Cerebellum (tissue), 4 donors: ENCODE measurements at places on chromosomes 1 and 21.

DNA sequence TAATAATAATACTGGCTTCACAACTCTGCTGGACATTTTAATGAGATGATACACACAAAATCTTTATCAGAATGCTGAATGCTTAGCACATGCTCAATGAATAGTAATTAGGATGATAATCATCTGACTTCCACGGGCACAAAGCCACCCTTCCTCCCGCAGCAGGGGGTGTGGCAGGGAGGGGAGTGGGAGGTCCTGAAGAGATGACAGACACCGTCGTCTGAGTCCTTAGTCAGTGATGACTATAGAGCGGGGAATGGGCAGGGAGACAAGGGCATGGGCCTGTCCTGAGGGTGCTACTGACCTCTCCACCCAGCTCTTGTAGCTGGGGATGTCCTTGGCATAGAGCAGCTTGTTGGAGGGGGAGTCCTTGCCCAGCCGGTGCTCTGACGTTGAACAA is 117.6 kb upstream of the CD34 start:
- no peak for DNase-seq

- DNase-seq: no peak
Observed at GRCh38 chr1:232600424-232601258, 29.3 kb downstream of the SIPA1L2 start.

DNA sequence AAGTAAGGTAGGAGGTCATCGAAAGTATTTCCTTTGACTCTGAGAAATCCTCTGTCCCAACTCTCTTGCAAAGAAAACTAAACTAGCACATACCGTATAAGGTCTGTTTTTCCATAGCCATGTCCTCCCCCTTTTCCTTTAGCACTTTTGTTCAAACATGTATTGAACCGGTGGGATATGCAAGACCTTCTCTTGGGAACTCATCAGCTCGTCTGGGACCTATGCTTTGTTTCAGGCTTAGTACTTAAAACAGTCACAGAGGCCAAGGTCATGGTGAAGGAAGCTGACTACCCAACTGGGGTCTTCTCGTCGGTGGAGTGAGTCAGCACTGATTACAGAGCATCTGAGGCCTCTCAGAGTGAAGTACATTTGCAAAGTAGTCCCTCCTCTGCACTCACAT is 185.0 kb downstream of the ZBTB18 start:
- DNase-seq: no peak

- DNase-seq: no peak
Observed at GRCh38 chr21:43664358-43664757, 5.0 kb downstream of the RRP1B start.

GRCh38 chr1:240128366-240128765 is 36.7 kb downstream of the FMN2 start:
- no peak for DNase-seq

GRCh38 chr1:6056572-6056948 is 10.9 kb downstream of the KCNAB2 start:
- DNase-seq: no peak

GRCh38 chr1:170377896-170378634 is 153.9 kb upstream of the GORAB start:
- no peak for DNase-seq

DNA sequence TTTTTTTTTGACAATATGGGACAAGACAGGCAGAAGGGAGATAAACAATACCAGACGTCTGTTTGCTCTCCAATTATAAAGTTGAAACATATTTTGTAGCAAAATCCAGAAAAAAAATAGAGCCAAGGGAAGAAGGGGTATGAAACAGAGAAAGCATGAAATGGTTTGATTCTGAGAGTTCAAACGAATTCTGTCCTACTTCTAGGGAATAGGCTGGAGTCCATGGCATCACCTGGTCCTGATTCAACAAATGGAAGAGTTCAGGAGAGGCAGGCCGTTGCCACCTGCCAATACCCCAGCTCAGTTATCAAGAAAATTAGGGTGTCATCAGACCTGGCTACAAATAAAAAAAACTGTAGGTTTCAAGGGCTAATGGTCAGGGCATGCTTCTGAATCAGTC is 71.8 kb downstream of the CLSTN1 start:
- peak; percentile 54 for DNase-seq

GRCh38 chr21:29394051-29394450 is 95.3 kb downstream of the BACH1 start:
- DNase-seq: no peak

DNA sequence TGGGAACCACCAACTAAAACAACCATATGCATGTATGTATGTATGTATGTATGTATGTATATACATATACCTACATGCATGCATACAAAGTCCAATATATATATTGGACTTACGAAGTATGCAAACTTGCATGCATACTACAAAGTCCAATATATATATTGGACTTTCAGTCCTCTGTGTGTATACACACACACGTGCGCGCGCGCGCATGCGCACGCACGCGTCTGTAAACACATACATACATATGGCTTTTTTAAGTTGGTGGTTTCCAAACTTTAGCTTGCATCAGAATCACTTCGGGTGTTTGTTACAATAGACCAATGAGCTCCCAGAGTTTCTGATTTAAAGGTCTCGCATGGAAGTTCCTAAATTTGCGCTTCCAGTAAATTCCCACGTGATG is 197.5 kb upstream of the C1orf87 start:
- no peak for DNase-seq

DNA sequence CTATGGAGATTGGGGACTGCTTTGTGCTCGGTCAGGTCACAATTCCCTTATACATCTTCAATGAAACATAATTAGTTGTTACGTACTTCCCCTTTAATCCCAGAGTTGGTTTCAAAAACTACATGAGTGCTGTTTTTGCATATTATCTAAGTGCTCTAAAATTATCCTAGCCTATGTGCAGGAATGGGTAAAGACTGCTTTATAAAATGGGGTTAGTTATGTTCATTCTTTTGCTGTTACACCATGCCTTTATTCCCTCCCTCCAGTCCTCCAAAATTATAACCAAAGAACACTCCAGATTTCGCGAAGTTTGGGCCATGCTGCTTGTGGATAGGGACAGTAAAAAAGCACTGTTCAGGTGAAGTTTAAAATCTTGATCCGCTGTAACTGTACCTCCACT is 173.9 kb upstream of the SNX7 start:
- no peak for DNase-seq

- no peak for DNase-seq
Observed at GRCh38 chr1:993379-993995, 6.4 kb downstream of the HES4 start.

DNA sequence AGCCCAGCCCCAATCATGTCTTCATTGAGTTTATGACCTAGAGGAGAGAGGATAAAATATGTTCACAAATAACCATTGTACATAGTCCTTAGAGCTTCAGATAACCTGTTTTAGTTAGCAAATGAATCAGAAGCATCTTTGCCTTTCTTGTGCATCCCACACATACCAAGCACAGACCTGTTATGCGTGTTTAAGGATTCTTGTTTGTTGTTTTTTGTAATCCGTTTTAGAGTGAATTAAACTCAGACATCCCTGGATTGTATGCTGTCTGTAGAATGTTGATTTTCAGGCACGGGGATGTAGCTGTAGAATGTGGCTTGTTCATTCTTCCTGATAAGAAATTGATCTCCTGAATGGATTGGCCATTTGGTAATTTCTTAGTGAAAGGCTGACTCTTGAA is 135.8 kb downstream of the EDEM3 start:
- DNase-seq: no peak

DNA sequence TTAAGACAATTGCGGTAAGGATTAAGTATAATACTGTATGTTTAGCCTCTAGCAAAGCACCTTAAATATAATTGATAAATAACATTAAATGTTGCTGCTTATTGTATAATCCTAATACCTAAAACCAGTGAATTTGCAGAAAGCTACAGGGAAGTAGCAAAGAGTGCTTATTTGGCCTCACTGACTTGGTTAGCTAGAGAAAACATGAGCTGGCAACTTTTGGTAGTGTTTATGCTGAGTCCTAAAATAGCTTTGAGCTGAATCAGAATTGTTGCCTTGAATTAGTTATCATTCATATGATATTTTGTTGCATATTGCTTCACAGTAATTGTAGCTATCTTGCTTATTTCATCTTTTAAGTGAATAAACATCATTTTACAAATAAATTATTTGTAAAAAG is 3.5 kb downstream of the TRIM67 start:
- DNase-seq: no peak

DNA sequence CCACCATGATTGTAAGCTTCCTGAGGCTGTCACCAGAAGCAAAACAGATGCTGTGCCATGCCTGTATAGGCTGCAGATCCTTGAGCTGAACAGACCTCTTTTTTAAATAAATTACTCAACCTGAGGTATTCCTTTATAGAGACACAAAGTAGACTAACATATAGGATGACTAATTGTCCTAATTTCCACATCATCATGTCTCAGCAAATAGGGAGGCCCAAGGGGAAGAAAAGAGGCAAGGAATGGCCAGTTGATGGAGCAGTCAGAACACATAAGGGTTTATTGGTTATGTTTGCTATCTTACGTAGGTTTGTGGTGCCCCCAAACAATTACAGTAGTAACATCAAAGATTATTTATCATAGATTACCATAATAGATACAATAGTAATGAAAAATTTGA is 126.2 kb downstream of the RASAL2 start:
- no peak for DNase-seq

DNA sequence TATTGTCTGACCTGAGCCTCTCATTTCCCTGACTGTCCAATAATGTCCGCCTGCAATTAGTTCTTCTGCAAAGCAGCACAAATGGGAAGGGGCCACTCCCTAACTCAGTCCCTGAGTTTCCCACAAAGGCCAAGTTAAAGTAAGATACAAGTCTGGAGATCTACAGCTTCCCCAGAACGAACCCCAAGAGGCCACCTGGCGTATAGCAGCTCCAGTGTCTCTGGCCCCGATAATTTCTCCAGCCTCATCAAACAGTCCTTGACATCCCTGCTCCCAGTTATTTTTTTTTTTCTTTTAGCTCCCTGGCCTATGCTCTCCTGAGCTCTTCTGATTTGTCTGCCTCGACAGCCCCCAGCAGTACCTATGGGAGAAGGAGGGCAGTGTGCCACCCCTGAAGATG is 8.1 kb upstream of the ACKR1 start:
- no peak for DNase-seq

- peak; percentile 5 for DNase-seq
Observed at GRCh38 chr21:20999659-21000058, 1.4 kb downstream of the NCAM2 start.

GRCh38 chr21:33286600-33287456 is 20.7 kb downstream of the IL10RB start:
- no peak for DNase-seq

DNA sequence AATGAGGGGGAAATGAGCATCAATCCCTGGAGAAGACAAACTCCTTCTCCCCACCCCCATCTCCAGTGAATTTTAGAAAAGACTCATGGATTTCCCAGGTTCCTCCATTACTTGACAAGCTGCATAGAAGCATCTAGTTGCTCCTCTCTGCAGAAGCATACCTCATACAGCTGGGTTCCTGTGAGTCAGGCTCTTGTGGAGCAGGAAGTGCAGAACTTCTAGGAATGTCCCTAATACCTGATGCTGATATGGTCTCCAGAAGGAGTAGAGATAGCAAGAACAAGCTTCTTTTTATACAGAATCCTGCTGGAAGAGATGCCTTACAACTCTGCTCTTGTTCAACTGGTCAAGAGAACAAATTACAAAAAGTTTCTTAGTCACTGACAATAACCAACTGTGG is 105.5 kb downstream of the TNR start:
- DNase-seq: no peak

- no peak for DNase-seq
Observed at GRCh38 chr1:56417646-56418045, 161.7 kb downstream of the PLPP3 start.

DNA sequence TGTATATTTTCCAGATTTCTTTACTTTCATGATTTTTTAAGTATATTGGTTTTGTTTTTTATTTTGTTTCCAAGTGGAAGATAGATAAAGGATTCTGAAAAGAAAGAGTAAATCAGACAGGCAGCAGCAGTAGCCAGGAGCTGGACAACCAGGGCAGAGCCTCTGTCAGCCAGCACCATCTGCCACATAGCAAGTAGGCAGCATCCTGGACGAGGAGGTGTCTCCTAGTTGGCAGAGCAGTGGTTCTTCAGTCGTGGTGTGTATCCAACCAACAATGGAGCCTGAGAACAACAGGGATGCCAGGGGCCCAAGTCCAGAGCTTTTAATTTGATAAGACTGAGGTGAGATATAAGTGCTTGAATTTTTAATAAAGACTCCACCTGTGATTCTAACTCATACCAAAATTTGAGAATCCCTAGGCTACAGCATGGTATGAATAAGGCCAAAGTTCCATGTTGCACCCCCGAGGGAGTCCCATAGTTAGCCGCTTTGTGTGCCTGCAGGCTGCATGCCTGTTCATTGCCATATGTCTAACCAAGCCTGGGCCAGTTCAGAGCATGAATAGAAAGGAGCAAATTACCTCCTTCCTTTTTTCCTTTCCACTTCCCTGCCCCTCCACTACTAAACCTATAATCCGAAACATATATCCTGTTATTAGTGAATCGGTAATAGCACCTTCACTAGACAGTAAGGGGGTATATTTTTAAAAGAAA is 153.2 kb downstream of the NTNG1 start:
- DNase-seq: peak; percentile 82

DNA sequence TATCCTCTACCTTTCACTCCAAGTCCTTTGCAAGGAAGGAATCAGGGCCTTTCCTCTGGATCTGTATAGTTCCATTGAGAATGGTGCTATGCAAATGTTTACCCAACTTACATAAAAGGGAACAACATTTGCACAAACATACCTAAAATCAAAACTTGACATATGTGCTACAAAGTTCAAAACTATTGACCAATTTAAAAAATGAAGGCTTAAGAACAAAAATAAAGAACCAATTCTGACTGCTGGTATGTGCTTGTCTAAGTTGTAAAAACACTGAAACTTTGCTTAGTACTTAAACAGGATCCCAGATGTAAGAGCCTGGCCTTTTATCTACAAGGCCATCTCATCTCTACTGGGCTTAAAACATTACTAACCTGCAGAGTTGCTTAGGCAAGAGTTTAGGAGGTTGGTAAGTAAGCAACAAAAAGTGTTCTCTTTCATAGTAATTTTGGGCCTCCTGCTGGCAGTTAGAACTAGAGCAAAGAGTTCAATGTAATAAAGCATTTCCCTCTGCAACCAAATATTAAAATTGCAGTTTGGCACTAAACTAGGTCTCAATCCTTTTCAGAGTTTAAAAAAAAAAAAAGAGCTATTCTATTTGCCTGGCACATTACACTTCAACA is 2.0 kb downstream of the SCMH1 start:
- no peak for DNase-seq

DNA sequence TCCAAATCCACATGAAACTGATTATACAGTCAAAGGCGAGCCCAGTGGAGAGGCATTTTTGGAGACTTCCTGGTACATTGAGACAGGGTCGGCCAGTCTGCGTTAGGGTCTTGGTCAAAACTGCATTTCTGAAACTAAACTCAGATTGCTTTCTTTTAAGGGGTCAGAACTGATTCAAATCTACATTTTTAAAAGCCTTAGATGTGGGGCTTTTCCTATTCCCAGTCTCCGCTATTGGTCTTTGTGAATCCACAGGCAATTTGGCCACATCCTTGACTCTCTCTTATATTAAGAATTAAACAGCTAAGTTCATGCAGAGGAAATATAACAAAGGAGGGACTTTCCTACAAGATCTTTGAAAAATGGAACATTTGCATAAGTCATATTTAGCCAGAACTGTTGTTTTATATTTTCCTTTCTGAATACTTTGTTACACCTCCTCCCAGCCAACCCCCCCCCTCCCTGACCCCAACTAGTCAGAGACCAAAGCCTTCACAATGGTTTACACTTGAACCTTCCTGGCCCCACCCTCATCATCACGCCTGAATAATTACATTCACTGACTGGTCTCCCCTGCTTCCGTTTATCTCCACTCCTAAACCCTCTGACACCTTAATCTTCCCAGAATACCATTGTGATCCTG is 30.9 kb downstream of the SELL start:
- DNase-seq: no peak
